ENCODE measurements at places on chromosomes 11 and 22.
A peak's percentile ranks its signal among the peaks of the same experiment; 100 is the strongest.

GRCh38 chr22:29842740-29843139 lies 4.7 kb upstream of the ASCC2 start:
- no peak for DNase-seq

- no peak for DNase-seq
Measured at GRCh38 chr11:27462543-27462942, 10.0 kb downstream of the LGR4 start.

- no peak for DNase-seq
Measured at GRCh38 chr11:78906566-78906965, 331.9 kb upstream of the NARS2 start.

DNA sequence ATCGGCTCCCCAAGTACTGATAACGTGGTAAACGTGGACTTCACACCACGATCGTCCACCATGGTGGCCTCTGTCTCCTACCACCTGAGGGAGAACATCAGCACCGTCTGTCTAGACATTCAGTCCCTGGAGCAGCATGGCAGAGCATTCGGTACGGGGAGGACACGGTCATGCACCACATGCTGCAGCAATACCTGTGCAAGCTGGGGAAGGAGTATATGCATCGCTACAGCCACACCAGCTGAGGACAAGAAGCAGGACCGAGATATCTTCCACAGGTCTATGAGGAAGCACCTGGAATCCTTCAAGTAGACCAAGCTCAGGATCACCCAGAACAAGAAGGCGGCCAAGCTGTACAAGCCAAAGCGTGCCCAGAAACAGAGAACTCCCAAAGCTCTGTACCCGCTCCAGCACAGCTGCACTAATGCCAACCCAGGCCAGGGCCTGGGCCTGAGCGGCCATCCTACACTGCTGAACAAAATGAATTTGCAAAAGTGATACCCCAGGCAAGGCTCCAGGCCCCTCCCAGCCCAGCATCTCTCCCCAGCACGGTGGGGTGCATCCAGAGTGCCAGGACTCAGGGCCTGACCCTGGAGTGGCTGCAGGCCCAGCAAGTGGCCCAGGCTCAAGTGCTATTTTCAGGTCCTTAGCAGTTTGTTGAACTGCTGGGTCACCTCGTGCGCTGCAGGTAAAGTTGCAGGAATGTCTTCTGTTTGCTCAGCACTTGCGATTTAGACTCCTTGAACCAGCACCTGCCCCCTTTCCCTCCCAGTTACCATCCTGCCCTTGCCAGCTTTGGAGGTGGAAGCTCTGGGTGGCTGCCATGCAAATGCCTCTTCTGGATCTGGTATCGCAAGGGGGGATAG lies 119.3 kb upstream of the SERPIND1 start:
- DNase-seq = peak; percentile 56

DNA sequence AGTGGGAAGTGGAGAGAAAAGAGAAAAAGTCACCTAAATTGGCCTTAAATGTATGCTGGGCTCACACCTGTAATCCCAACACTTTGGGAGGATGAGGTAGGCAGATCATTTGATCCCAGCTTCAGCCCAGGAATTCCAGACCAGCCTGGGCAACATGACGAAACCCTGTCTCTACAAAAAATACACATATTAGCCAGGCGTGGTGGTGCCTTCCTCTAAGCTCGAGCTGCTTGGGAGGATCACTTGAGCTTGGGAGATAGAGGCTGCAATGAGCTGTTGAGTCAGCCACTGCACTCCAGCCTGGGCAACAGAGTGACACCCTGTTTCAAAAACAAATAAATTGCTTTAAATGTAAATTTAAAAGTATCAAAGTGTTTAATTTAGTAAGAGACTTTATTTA lies 3.9 kb downstream of the CBL start:
- DNase-seq = no peak

DNA sequence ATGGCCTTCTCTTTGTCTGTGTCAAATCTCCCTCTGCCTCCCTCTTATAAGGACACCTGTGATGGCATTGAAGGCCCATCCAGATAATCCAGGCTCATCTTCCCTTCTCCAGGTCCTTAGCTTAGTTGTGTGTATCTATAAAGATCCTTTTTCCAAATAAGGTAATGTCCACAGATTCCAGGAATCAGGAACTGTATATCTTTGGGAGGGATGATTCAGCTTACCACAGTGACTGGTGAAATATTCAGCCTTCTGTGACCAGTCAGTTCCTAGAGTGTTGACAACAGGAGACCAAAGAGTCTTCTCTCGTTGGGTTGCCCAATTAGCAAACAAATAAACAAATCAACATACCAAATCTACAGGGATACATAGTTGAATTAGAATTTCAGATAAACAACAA lies 175.8 kb downstream of the MPPED1 start:
- no peak for DNase-seq

DNA sequence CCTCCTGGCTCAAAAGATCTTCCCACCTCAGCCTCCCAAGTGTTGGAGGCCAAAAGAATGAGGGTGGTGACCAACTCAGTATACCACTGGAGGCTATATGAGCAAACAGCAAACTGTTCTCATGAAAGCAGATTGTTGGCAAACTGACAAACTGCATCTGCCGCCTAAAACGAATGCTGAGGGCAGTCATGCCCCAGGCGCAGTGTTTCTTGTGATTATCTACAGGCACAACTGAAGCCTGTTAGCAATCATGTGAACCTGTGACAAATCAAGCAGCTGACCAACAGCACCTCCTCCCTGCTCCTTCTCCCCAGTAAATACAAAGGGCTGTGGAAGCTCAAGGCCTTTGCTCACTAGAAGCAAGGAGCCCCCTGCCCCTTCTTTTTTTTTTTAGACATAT lies 47.8 kb downstream of the BTBD10 start:
- DNase-seq = no peak

DNA sequence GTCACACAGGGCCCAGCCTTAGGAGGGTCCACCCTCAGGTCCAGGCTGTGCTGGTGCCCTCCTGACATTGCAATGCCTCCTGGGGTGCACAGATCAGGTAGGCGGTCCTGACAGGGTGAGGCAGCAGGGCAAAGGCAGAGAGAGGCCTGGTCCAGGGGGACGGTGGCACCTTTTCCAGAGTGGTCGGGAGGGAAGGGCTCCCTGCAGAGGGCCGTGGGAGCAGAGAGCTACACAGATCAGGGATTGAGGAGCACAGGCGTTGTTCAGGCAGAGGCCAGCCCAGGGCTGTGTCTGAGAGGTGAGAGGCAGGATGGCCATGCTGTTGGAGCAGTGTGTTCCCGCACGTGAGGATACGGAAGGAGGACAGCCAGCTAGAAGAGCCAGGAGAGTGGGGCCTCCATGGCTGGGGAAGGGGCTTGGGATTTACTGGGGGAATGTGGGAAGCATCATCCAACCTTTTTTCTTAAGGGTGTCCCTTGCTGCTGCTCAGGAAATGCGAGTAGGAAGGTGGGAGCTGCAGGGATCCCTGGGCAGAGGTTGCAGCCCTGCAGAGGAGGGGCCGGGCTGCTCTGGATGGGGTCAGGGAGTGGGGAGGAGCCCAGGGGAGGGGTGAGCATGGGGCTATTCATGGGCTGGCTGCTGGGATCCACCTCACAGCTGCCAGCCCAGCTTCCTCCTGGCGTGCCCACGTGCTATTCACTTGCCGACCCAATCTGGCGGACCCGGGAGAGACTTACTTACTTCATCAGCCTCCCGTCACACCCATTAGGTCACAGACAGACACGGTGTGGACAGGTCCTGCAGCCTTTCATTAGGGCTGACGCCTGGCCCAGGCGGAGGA lies 1516.4 kb downstream of the TBC1D22A start:
- no peak for DNase-seq

DNA sequence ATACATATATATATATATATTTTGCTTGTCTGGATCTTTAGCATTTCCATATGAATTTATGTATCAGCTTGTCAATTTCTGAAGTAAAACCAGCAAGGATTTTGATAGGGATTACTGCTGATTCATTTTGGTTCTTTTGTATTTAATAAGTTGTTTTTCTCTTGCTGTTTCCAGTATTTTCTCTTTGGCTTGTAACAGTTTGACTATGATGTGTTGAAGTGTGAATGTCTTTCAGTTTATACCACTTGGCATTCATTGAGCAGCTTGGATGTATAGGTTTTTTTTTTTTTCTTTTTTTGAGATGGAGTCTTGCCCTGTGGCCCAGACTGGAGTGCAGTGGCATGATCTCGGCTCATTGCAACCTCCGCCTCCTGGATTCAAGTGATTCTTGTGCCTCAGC lies 12.4 kb downstream of the LDHAL6A start:
- DNase-seq = no peak

- DNase-seq = no peak
Measured at GRCh38 chr11:40029391-40029790, 1430.1 kb downstream of the LRRC4C start.

GRCh38 chr11:75150879-75151278 lies at the start of gene SLCO2B1:
TSS of gene SLCO2B1 (plus strand) at chr11:75151107. CDS start at chr11:75151382, 275 bp downstream.
- no peak for DNase-seq

DNA sequence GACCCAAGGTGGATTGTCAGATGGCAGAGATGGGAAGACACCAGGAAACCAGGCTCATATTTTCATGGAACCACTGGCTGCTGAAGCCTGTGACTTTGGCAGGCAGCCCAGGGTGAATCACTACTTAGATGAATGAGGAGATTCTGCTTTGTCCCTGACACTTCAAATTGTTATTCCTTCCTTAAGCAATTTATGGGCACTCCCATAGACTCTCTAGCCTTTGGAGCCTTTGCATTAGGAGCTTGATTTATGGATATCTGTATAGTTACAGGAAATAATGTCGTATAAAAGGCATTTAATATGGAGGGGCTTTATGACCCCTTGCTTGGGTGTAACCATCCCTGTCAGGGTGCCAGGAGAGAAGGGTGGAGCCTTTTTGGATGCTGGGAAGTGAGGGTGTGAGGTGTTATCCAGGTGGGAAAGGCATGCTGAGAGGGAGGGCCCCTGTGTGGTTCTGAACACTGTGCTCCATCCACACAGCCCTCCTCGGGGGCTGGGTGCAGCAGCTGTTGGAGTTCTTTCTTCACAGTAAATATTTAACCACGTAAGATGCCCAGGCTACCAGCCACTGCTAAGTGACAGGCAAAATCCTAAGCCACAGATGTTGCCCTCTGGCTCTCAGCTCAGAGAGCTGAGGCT lies 35.3 kb downstream of the IL18 start:
- no peak for DNase-seq

- no peak for DNase-seq
Measured at GRCh38 chr11:74543991-74544390, 48.4 kb upstream of the POLD3 start.

DNA sequence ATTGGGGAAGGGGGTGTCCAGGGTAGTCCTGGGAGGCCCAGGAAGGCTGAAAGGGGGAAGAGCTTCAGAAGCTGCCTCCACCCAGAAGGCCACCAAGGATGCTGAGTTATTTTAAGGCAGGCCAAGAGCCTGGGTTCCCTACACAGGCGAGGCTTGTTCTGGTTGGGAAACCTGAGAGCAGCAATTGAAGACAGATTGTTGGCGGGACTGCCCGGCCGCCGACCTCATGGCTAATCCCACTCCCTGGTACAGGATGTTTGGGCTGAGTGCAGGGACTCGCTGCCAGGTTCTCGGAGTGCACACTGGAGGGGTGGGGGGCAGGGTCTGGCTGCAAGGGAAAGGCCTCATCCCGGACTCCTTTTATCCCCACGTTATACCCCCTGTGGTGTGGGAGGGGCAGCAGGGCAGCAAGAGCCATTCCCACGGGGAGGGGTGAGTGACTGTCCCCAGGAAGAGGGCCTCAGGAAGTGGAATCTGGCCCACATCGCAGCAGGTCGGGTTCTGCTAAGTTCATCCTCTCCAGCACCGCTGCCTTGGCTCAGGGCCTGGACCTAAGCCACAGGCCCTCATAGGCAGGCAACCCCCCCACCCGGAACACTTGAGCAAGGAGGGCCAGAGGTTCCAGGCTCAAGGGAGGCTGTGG lies 43.6 kb upstream of the PRR5 start:
- no peak for DNase-seq

GRCh38 chr11:64787526-64788320 lies 9.4 kb upstream of the SF1 start:
- DNase-seq = no peak

- no peak for DNase-seq
Measured at GRCh38 chr11:117143390-117143789, 697 bp upstream of the PAFAH1B2 start.

DNA sequence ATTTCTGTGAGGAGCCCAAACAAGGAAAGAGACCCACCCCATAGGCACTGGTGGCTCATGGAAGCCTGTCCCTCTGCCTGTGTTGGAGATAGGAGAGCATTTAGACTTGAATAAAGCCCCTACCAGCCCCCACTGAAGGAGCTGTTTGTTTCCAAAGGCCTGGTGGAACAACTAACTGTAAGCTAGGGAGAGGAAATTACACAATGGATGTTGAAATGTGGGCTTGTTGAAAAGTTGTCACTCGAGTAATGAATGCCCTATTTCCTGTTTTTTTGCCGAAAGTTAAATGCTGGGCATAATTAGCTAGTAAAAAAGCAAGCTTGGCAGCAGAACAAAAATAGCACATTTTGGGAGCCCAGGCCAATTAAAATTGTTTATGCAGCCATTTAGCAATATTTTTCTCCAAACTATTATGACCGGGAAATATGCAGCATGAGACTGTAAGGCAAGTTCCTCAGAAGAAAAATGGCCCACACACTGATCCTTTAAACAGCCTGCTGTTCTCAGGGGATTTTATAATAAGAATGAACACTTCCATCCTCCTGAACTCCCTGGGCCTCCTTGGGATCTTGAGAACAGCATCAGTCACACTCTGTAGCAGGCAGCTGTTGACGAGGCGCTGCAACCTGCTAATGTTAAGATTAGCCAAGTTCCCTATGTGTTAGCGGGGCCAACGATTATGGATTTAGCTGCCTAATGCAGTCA lies 38.6 kb upstream of the LMO2 start:
- DNase-seq = peak; percentile 76

- DNase-seq = peak; percentile 58
Measured at GRCh38 chr11:196786-197731, 4.2 kb downstream of the SCGB1C1 start.

DNA sequence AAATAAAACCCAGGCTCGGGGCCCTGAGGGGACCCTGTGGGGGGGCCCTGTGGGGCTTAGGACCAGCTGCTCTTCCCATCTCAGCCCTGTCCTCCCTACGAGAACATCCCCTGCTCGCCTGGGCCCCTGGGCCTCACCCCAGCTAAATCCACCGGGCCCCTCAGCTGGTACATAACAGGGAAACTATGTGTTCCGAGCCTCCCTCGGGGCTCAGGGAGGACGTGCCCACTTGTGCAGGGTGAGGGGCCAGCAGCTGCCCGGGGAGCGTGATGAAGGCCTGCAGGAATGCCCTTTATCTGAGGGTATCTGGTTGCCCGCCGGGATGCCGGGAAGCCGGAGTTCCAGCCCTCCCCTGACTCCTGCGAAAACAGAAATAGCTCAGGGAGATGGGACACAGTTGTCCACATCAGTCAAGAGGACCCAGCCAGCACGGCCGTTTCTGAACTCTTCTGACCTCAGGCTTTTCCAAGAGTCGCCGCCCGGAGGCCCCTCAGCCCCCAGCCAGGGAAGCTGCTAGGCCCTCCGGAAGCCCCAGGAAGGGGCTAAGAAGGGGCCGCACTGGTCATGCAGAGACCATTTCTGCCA lies 20.6 kb downstream of the MRPL23 start:
- no peak for DNase-seq
